Karpas-422 (cell line): ENCODE measurements at places on chromosomes 12 and 14. TPM values are rescaled to one million over a fixed set of nuclear protein-coding genes. Genes with fewer than 3 reads are reported as not detected.

- H3K36me3 ChIP-seq: no peaks in the 10 kb centered on the region
- no peak overlapping the region for H3K4me3 ChIP-seq
- peaks cover 6% of the 10 kb centered on the region for H3K4me1 ChIP-seq
- DNase-seq: no peak
- H3K27me3 ChIP-seq: no peaks in the 10 kb centered on the region
Measured at GRCh38 chr12:56935752-56936151, 1.5 kb upstream of the SDR9C7 start.

DNA sequence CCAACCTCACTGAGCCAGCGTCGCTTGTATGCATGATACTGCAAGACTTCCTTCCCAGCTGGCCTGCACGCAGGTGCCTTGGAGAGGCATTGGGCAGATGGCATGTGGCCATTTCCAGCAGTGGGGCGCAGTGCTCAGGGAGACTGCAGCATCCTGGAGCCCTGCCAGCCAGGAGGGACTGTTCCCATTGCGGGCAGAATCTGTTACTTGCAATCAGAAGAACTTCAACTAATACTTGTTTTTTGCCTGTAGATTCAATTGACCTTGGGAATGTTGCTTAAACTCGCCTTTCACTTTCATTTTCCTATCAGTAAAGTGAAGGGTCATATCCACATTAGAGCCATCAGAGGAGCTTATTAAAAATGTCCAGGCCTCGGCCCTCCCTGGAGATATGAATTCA is 29.8 kb downstream of the ANKRD9 start:
- H3K36me3 ChIP-seq: no peaks in the 10 kb centered on the region
- no peak for DNase-seq

GRCh38 chr12:126157575-126157966 is 1092.3 kb downstream of the AACS start:
- H3K4me3 ChIP-seq: no peak overlapping the region
- no peaks in the 10 kb centered on the region for H3K27me3 ChIP-seq
- DNase-seq: no peak

DNA sequence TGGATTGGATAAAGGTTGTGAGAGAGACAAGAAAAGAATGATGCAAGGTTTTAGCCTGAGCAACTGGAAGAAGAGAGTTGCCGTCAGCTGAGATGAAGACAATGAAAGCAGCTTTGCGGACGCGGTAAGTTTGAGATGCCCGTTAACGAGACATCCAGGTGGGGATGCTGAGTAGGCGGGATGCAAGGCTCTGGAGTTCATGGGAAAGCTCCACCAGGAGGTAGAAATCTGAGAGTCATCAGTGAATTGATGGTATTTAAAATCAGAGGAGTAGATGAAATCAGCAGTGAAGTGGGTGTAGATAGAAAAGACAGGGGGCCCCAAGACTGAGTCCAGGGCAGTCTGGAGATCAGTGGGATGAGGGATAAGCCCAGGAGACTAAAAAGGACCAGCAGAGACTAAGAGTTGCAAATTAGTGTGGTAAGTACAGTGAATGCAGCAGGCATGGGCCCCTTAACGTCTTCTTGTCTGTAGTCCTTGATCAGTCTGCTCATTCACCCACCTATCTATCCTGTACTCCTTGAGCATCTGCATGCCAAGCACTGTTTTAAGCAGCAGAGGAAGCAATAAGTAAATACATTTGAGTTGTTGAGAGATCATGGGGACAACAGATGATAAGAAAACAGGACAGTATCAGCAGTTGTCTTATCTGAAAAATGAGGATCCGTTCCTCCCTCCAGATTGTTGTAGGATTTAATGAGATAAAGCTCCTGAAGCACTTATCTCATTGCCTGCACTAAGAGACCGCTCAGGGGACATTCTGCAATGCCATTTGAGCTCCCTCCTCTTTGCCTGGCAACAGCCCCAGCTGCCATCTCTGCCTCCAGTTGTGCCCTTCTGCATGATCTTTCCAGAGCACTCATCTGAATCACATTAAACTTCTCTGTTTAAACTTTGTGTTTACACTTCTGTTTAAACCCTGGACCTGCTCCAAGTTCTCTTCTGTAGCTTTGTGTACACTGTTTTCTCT is 91.5 kb downstream of the APAF1 start:
- peaks cover 2% of the 10 kb centered on the region for H3K4me1 ChIP-seq
- no peak overlapping the region for H3K4me3 ChIP-seq
- 0 out of 2 replicates have a peak, but pooled peaks cover 3% of the 10 kb centered on the region for H3K36me3 ChIP-seq
- H3K27ac ChIP-seq: no peak overlapping the region

GRCh38 chr14:26549571-26549970 is 48.3 kb downstream of the NOVA1 start:
- H3K4me3 ChIP-seq: no peak overlapping the region
- H3K27ac ChIP-seq: no peak overlapping the region
- no peaks in the 10 kb centered on the region for H3K27me3 ChIP-seq
- H3K4me1 ChIP-seq: no peaks in the 10 kb centered on the region

GRCh38 chr14:99133636-99134515 is 138.1 kb downstream of the BCL11B start:
- no peak overlapping the region for H3K27ac ChIP-seq
- DNase-seq: no peak
- no peaks in the 10 kb centered on the region for H3K4me1 ChIP-seq
- no peak overlapping the region for H3K4me3 ChIP-seq

Gene MAP1LC3B2
- total RNA-seq: 0.32 and 0.71 TPM in 2 replicates

Gene FGD6
- total RNA-seq: 42.2 and 42.5 TPM in 2 replicates

Gene LUM
- not detected in 2 replicates for total RNA-seq

Gene TNFAIP2
- not detected in 2 replicates for total RNA-seq

Gene DBX2
- total RNA-seq: not detected in 2 replicates
